ENCODE measurements at places on chromosomes 5 and 9.

GRCh38 chr9:133987946-133988665, 4.0 kb downstream of the VAV2 start:
- DNase-seq = no peak

DNA sequence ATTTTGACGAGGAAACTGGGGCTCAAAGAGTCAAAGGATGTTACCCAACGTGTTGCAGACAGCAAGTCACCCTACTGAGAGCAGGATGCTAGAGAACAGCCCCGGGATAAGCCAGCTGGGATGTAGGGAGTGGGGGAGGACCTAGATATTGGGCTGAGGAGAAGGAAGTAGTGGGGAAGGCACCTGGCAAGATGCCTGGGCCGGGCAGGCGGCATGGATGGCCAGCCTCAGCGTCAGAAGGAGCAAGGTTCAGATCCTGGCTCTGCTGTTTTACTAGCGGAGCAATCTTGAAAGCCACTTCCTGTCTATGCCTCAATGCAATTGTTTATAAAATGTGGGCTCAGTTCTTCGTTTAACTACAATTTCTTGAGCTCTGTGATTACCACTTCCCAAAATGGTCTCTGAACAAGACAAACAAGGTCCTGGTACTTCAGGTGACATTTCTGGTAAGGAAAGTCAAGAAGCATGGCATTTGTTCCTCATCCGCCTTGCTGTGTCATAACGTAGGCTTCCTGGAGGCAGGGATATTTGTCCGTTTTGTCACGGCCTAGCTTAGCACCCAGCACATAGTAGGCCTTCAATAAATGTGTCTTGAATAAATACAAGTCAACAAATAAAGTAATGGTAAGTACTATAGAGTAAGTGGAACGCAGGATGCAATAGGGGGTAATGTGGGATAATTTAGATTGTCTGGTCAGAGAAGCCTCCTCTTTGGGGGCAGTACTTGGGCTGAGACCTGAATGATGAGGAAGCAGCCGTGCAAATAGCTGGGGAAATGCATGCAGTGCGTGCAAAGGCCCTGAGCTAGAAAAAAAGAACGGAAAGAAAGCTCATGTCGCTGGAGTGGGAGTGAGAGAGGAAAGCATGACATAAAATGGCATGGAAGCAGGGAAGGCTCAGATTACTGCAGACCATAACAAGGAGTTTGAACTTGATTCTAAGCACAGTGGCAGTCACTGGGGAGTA, 70.5 kb downstream of the SMIM23 start:
- DNase-seq = no peak

DNA sequence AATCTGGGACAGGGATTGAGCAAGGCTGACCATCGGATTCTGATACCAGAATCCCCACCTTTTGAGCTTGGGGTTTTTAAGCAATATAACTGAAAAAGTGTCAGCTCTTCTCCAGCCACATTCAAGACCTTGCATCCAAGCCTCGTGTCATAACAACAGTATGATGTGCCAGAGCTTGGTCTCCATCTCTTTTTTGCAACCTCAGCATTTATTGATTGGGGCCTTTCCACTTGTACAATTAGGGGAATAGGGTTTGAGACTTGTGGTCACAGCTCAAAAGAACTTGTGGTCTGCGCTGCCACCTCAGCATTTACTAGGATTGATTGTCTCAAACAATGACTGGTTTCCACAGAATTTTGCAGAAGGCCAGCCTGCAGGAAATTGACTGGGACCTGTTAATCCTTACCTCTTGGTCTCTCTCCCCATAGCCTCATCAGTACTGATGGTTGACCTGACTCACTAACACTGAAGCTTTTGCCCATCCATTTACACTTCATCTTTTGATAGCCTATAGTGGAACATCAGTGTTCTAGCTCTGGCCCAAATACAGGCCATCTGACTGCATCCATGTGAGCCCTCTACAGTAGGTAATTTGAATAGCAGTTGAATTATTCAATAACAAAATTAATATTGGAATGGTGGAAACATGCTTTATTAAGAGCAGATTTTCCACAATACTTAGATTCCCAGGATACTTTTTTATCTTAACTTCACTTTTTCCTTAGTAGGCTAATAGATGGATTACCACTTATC, 381.6 kb upstream of the PRR16 start:
- DNase-seq = no peak

DNA sequence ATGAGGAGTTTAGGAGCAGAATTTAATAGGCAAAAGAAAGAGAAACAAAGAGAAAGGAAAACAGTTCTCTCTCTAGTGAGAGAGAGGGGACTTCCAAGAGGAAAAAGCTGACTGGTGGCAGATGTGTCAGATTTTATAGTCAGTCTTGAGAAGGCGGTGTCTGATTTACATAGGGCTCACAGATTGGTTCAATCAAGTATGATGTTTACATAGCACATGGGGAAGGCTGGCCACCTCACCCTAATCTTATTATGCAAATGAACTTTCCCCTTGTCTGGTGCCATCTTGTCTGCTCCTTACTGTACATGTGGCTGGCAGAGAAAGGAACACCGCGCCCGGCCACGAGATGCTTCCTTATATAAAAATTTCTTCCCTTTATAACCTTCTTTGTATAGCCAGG, 24.7 kb downstream of the UNC13B start:
- no peak for DNase-seq

GRCh38 chr9:72685911-72686310, 164.5 kb downstream of the TMC1 start:
- no peak for DNase-seq

DNA sequence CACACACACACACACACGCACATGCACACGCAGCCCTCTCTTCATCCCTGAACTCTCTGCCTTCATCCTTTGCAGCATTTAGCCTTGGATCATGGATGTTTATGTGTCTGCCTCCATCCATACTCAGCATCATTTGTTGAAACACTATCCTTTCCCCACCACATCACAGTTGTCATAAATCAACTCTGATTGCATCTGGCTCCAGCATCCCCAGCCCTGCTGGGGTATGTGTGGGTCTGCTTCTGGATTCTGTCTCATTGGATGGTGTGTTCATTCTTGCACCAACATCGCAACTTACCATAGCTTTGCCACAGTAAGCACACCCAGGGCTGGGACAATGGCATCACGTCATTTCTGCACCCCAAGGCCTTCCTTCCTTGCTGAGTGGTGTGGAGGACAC, 175.4 kb downstream of the RGS3 start:
- no peak for DNase-seq

DNA sequence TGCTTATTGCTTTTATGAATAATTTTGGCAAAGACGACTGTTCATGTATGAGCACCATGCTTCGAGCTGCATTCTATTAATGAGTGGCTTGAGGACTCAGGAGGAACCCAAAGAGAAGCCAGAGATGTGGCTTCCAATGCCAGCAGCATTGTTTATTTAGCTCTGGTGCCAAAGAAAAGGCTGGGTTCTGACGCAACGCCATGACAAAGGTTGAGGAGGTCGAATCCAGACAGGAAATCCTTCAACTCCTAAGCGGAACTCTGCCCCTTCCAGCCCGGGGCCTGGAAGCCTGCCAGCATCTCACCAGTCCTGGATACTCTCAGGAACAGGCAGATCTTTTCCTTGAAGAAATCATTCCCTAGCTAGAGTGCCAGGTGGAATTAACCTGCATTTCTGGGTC, 104.4 kb downstream of the ARHGAP26 start:
- no peak for DNase-seq

DNA sequence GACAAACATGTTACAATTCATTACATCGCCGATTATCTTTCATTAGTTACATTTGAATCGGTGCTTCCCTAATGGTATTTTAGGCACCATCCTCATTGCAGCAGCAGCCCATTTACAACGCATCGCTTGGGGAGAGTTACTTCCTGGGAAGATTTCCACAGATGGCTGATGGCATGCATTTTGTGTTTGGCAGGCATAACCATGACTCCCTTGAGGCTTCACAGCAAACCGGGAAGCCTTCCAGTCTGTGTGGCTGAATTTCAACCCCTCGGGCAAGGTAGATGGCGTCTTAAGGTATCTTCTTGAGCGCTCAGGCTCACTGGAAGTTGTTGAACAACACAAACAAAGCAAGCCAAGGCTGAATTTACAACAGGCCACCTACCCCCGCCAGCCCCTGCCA, 1.6 kb upstream of the DNAH5 start:
- DNase-seq = no peak

GRCh38 chr9:127077644-127077946, 44.8 kb downstream of the ANGPTL2 start:
- DNase-seq = no peak

DNA sequence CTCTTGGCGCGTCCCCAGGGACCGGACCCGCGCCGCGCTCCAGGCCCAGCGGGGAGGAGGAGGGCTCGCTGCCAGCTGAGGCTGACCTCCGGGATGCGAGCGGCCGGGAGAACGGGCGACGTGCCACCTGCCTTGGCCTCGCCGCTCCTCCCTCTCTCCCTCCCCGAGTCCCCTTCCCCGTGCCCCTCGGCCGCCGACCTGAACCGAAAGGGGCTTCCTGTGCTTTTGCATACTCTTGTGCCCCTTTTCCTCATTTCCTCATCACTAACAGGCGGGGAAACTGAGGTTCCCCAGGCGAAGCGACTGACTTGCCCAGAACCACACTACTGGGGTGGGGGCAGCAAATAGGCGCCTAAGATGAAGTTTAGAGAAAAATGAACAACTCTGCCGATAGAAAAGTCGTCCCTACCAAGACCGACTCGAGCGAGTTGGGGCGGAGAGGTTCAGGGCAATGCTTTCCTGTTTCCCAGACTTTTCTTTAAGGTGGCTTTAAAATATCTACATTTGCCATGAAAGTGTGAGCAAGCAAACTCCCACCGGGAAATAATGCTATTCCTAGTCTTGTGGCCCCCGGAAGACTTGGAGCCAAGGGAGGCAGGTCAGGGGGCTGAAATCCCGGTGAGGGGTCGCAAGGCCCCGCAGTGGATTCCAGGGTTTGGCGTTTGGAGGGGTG, 580 bp upstream of the DUSP1 start:
- no peak for DNase-seq

GRCh38 chr5:149935431-149935901, 9.1 kb downstream of the PDE6A start:
- no peak for DNase-seq

DNA sequence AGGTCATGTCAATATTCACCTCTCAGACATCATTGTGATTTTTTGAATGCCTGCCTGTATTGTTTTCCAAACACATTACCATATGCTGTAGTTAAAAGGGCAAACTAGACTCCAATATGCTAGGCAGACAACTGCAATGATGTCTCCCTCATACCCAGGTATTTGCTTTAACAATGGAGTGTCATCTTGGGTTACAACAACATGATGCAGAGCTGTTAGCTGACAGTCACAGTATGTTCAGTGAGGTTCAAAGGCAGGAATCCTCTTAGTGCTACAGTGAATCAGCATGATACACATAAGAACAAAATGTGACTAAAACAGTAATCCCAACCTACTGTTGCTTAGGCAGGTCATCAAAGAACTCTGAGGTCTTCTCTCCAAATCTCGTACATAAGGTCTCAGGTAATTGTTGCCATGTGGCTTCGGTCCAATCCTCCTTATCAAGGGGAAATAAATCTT, 24.0 kb downstream of the OR1J1 start:
- no peak for DNase-seq

DNA sequence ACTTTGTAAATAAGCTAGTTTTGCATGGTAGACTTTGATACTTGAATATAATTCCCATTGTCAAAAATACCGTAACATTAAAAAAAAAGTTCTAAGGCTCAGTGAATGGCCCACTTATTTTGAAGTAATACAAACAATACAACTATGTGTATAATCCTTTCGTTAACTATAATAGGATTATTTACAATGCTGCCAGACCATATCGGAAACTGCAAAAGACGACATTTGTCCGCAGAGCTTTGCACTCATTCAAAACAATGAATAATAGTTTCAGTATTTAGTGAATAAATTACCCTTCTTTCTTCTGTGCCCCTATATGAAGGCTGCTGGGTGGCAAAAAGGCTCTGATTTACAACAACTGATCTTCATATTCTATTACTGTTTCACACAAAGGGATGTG, 121.8 kb downstream of the DROSHA start:
- no peak for DNase-seq

DNA sequence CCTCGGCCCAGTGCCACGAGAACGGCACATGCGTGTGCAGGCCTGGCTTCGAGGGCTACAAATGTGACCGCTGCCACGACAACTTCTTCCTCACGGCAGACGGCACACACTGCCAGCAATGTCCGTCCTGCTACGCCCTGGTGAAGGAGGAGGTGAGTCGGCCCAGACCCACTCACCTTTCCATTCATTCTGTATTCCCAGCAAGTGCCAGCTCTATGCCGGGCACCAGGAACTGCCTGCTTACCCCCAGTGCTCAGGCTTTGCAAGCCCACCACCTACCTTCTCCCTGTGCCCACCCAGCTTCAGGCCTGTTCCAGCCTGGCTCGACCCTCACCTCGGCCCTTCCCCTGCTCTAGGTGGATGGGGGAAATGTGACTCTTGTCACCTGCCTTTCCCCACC, 26.6 kb upstream of the AIF1L start:
- no peak for DNase-seq

GRCh38 chr5:169050146-169050571, 250.8 kb downstream of the SLIT3 start:
- DNase-seq = no peak

- no peak for DNase-seq
These were observed 411.1 kb upstream of the NUDT12 start for GRCh38 chr5:103973669-103974068.

DNA sequence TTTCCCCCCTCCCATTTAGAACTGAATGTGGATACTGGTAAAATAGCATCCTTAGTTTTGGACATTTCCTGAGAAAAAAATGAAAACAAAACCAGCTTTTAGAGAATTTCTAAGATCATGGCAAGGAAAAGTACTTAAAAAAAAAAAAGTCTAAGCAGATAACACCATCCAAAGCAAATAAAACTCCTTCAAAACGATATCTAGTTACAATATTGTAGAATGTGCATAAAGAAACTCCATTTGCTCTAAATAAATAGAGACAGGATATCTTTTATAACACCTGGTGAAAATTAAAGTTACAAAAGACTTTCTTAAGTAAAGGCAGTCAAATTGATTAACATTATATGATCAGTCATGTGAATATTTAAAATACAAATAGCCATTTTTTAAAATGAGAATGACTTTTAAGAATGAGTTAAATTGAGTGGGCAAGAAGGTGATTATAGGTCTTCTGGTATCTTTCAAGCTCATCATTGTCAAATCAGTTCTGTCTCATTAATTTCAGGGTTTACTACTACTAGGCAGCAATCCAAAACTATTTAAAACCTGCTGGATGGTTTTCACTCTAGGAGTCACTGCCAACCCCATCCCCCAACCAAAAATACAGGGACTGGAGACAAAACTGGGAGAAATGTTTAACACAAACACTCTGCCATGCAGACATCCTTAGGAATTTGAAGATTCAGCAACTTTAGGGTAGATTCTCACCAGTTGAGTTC, 382.6 kb downstream of the ADGRV1 start:
- DNase-seq = no peak

DNA sequence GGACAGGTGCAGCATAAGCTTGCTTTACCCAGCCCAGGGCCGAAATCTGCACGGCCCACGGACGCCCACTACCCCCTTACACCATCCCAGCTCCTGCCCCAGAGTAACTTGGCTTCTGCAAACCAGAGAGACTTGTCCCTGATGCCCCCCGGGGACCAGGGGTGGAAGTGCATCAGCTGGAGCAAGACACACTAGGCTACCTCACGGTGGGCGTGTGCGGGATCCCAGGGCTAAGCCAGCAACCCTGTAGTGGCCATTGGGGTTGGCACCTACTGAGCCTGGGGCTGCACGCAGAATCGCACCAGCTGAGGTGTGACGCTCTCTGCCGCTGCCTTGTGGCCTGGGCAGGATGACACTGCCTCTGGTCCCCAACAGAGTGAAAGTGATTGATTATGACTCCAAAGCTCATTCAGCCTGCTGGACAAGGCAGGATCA, 6.1 kb upstream of the ZNF79 start:
- DNase-seq = no peak

All from stimulated activated CD8-positive, alpha-beta memory T cell treated with anti-CD3 and anti-CD28 coated beads, Interleukin-2, amount 100 ng/mL, for 1 hour (primary cell).